Pericardium fibroblast (primary cell): ENCODE measurements at places on chromosomes 7 and 10. TPM values are rescaled to one million over a fixed set of nuclear protein-coding genes. Genes with fewer than 3 reads are reported as not detected.

The NAMPT gene
- 126 and 154 TPM in 2 replicates for total RNA-seq

The GRM3 gene
- not detected in 2 replicates for total RNA-seq

The ITIH5 gene
- total RNA-seq, result 0.47 and 3.5 TPM in 2 replicates

The ELMO1 gene
- 2.8 and 4.6 TPM in 2 replicates for total RNA-seq

The ACBD7 gene
- 0.47 and 2.5 TPM in 2 replicates for total RNA-seq

The MPLKIP gene
- 88.9 and 95.5 TPM in 2 replicates for total RNA-seq

The ADCY1 gene
- 0.23 and 1.9 TPM in 2 replicates for total RNA-seq

The COL1A2 gene
- total RNA-seq, result 7,471 and 8,614 TPM in 2 replicates

The SLC16A9 gene
- total RNA-seq, result 0.93 and 1.8 TPM in 2 replicates

The VPS37D gene
- 4.1 and 7.0 TPM in 2 replicates for total RNA-seq

The LRGUK gene
- under 0.01 TPM in 2 replicates for total RNA-seq

The CARD11 gene
- 0.26 and 0.70 TPM in 2 replicates for total RNA-seq

The RNF32 gene
- 0.77 and 3.2 TPM in 2 replicates for total RNA-seq

The TCAF2 gene
- total RNA-seq, result 1.8 and 3.4 TPM in 2 replicates

The LEP gene
- total RNA-seq, result 1.7 TPM in 1 of 2 replicates, not detected in the other

The LRRTM3 gene
- not detected in 2 replicates for total RNA-seq

The MAT1A gene
- not detected in 2 replicates for total RNA-seq

The CBLL1 gene
- total RNA-seq, result 13.8 and 20.1 TPM in 2 replicates

The ACSM6 gene
- total RNA-seq, result not detected in 2 replicates

The GPR85 gene
- total RNA-seq, result 0.35 and 7.6 TPM in 2 replicates

The GARIN1A gene
- total RNA-seq, result 0.23 and 0.51 TPM in 2 replicates

The PGAM2 gene
- total RNA-seq, result 0.26 and 0.47 TPM in 2 replicates

The UBE2D1 gene
- 7.1 and 13.2 TPM in 2 replicates for total RNA-seq

The C10orf143 gene
- total RNA-seq, result 0.77 and 1.1 TPM in 2 replicates

The PRSS37 gene
- total RNA-seq, result not detected in 2 replicates
